Activated CD4-positive, alpha-beta T cell treated with anti-CD3 and anti-CD28 coated beads for 24 hours (primary cell): ENCODE measurements at places on chromosomes 5 and 9.

- DNase-seq: no peak
These were observed 83.8 kb upstream of the FAM169A start for GRCh38 chr5:74949976-74950375.

DNA sequence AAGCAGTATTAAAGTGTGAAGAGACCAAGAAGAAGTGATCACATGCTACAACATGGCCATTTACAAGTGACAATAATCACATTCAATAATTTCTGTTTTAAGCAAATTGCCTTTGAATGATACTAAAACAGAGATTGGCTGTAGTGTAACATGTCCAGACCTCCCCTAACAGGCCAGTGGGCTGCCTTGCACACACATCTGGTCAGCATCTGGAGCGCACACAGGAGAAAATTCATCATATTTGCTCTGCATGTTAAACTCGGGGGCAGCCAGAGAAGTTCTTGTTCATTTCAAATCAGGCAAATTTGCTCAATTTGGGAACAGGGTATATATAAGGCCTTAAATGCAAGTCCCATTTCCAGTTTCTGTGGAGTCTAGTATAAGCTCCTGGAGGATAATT, 111.1 kb upstream of the FBXL7 start:
- no peak for DNase-seq

DNA sequence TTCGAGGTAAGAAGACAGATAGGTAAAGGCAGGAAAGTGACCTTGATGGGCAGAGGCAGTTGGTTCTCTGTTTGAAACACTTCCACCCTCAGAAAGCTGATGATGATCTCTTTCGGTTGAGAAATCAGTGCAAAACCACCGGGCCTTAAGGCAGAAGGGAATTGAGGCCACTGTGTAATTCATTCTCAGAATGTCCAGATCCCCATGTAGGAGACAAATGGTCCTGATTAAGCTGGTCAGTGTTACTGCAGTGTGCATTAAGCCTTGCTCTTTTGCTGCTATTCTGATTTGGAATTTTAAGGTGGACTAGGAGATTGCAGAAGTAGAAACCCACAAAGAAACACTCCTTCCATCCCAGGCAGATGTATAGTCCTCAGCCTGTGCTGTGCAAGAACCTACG, 255.2 kb downstream of the ARHGAP26 start:
- no peak for DNase-seq

DNA sequence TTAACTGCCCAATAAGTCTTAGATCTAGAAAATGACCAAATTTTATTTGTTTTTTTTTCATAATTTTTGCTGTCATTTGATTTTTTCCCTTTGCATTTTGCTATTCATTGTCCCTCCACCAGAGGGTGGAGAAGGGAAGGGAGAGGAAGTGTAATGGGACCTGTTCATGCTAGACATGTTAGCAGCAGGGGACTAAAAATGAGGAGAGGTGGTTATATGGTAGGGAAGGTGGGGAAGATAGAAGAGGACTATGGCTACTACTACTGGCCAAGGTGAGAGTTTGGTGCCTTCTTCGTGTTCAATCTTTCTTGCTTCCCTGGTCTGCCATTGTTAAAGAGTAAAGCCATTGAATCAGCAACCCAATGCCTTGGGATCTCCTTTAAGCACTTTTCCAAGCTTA, 6.4 kb downstream of the GRIA1 start:
- DNase-seq: no peak

DNA sequence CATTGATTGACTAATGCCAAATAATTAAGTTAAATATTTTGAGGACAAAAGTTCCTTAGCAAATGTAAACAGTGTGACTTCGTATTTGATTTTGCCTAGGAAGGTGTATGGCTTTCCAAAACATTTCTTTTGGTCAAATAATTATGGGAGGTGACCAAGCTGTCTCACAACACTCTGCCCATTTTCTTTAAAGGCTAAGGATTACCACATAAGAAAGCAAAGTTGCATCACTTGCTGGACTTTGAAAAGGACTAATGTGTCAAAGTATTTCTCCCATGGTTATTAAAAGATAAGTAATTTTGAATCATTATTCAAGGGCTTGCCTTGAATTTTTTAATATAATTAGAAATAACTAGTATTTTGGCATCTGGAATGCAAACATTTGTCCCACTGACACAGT, 74.7 kb downstream of the HAPLN1 start:
- no peak for DNase-seq

DNA sequence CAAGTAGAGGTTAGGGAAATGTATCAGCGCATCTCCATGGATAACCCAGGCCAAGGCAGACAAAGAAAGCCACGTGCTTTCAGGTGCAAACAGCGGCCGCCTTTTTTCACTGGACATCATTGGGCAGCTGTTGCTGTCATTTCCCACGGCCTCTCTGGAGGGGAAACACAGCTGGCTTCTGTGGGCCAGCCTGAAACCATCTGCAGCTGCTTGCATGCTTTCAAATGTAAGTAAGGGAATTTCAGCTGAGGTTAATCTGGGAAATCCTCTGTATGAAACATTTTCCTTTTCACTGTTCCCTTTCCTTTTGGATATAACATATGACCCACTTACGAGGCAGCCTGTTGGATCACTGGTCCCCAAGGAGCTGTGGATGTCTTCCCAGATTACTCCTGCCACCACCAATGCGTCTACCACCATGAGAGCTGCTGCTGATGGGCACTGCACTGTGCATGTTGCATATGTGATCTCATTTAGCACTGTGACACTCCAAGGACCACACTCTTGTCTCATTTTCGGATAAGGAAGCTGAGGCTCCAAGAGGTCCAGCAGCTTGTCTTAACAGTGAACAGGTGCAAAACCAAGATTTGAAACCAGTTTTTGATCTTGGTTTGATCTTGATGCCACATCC, 106.3 kb downstream of the C9orf152 start:
- DNase-seq: no peak

DNA sequence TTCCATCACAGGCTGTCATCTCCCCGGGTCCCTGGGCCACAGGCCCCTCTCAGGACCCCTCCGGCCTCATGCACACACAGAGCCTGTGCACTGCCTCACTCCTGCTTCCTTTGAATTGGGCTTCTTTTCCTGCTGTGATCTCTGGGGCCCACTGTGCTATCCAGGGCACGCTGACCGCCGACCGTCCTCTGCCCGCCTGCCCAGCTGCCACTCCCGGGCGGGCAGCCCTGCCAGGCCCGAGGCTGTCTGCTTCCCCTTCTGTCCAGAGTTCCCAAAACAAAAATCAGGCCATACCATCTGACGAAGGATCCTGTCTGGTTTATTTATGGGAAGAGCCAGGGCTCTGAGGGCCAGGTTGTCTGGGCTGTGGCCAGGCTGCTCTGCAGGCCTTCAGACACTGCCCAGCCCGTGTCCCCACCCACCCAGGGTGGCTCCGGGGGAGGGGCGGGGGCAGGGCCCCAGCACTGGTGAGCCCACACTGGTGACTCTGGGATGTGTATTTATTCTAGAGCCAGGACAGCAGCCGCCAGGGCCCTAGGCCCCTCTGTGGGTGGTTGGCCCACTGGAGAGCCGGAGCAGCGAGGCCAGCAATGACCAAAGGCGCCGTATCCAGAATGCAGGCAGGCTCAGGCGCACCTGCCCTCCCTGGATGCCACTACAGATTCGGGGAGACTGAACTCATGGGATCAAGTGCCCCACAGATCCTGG, 57.0 kb downstream of the ADAMTS2 start:
- DNase-seq: no peak

DNA sequence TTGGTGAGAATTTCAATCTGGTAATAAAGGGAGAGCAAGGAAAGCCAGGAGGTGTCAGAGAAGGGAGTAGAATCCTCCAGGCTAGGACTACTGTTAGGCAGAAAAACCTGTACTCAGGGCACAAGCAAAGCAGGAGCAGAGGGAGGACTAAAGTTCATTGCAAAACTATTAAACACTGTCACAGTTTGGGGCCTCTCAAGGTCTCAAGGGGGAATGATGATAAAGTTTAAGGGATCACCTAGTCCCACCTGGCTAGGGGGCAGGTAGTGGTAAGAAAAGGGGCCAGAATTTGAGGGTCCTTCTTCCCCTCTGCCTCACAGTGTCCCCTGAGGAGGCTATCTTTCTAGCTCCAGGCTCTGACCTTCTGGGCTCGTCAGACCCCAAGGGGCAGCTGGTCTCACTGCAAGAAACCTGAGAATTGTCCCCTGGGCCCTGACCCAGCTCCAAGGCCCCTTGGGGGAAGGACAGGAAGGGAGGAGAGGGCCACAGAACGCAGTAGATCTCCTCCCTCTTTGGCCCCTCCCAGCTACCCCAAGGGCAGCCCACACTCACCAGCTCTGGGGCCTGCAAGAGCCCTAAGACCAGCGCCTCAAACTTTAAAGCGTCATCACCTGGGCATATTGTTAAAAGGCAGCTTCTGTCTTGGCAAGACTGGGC, 974 bp downstream of the CCDC69 start:
- DNase-seq: no peak

GRCh38 chr5:164505791-164506190, 1000.4 kb downstream of the MAT2B start:
- DNase-seq: no peak

DNA sequence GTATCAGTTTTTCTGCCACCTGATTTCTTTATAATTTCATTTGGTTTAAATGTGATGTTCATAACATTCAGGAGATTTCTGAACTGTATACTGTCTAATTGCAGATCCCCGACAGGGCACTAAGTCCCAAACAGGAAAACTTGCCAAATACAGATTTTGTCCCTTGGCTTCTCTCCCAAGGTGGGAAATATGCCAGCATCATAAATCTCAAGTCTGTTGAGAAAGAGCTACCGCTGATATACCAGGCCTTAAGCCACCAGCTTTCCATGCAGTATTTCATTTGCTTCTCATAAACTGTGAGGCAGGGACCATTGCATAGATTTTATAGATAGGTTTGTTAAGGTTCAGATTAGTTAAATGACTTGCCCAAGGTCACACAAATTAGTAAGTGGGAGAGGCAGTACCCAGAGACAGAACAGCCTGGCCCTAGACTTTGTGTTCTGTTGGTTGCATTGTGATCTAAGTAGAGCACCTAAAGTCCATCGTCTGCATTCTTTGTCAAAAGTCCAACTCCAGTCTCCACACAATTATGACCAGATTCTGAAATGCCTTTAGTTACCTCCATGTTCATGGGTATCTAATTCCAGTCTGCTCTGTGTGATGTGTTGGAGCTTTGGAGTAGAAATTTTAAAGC, 16.2 kb downstream of the GPR21 start:
- no peak for DNase-seq

DNA sequence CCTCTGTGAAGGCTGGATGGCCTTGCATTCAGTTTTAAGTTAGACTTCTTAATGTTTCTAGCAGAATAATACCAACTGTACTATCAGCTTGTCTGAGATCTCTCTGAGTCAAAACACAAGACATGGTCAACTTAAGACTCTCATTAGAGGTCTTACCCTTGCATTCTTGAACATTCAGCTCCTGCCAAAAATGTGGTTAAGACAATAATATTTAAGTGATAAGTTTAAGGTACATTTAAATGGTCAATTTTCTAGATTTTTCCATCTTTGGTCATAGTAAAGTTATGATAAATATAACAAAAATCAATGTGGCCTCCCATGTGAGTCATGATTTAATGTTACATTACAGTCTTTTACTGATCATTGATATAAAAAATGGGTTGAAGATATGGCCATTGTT, 75.0 kb downstream of the NR2F1 start:
- DNase-seq: no peak

DNA sequence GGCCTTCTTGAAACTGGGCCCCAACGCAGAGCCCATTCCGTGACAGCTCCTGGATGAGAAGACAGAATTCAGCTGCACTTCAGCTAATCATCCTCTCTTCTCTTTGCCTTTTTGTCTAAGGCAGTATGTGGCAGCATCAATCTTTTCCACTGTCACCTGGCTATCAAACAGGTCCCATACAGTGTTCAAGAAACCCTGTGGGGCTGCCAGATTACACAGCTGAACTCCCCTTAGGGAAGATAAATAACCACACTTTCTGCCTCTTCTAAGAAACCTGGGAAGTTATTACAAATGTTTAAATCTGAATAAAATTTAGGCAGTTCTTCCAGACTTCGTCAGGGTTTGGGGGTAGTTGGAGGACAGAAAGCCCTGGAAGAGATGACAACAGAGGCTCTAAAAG, 61.0 kb downstream of the SPEF2 start:
- DNase-seq: no peak

- no peak for DNase-seq
These were observed 141.8 kb downstream of the DOCK2 start for GRCh38 chr5:169778622-169779596.

GRCh38 chr9:18979367-18979766, 53.6 kb downstream of the SAXO1 start:
- no peak for DNase-seq

GRCh38 chr5:56589481-56589860, 225.9 kb upstream of the MAP3K1 start:
- DNase-seq: no peak

- no peak for DNase-seq
These were observed 90.5 kb downstream of the RASEF start for GRCh38 chr9:82972446-82972845.

- no peak for DNase-seq
These were observed 47.2 kb downstream of the OR2K2 start for GRCh38 chr9:111282845-111283244.

GRCh38 chr9:4530375-4530774, 40.1 kb downstream of the SLC1A1 start:
- no peak for DNase-seq

- peak; percentile 69 for DNase-seq
These were observed 53.7 kb upstream of the PTPDC1 start for GRCh38 chr9:94030318-94031179.

GRCh38 chr5:179915406-179915935, 7.8 kb upstream of the TBC1D9B start:
- no peak for DNase-seq

- DNase-seq: no peak
These were observed 92.1 kb downstream of the LMNB1 start for GRCh38 chr5:126869005-126869451.

DNA sequence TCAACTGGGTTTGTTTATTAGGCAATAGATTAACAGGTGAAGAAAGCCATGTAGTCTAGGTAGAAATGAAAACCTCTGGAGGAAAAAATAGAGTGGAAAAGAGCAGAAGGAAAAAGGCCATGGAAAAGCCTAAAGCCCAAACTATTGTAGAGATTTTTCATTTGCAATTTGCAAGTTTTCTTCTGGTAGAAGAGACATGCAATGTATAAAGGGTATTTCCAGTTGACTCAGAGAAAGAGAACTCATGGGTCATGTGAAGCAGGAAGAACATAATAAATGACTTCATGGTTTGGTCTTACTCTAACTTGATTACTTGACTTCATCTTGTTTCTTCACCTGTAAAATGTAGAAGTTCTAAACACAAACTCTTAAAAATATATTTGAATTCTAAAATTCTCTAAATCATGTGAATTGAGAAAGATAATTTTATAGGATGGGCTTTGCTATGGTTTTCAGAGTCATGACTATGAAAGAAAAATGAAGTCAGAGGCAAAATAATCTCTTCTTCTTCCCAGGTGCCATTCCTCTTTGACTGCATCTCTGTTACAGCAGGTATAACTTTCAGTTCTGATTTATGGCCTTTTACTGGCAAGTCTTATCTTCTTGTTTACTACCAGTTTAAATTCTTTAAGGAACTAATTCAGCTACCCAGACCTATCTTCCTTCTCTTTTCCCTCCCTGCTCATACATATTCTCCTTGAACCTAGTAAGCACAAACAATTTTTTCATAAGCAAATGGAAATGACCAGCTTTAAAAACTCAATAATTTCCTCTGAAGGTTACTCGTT, 47.7 kb upstream of the TMC1 start:
- no peak for DNase-seq
